ENCODE measurements at places on chromosomes 4 and X.

- DNase-seq: no peak
Measured at GRCh38 chr4:1553365-1553764, 130.7 kb downstream of the FAM53A start.

- DNase-seq: no peak
Measured at GRCh38 chrX:105696870-105697269, 125.5 kb upstream of the NRK start.

GRCh38 chr4:83267121-83267829 is 17.3 kb downstream of the COQ2 start:
- peak; percentile 88 for DNase-seq

DNA sequence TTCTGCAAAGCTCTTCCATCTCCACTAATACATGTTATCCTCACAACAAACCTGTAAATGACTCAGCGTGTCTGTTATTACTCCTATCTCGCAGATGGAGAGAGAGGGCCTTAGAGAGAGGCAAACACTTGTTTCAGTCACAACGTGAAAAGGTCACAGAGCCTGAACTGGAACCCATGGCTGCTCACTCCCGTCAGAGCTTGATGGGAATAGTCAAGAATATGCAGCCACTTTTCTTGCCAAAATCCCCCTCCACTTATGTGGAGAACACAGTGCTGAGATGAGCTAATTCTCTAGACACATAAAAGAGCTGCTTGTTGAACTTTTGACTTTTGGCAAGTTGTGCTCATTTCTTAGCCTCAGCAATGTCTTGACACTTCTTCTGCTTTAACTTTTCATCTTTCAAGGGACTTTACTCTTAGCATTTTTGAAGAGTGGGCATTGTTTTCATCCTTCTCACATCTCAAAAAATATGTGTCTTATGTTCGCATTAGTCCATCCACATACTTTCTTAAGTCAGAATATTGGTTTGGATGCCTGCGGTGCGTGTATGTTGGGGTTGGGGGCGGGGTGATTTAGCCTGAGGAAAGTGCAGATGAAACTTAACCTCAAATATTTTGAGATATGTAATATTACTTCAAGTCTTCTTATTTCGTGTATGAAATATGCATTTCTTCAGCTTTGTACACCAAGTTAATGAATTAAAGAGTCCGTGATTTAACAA is 69.2 kb downstream of the SYNPO2 start:
- peak; percentile 36 for DNase-seq

GRCh38 chr4:3682236-3683076 is 83.7 kb upstream of the ADRA2C start:
- DNase-seq: no peak

- no peak for DNase-seq
Measured at GRCh38 chrX:64188901-64189300, 16.6 kb downstream of the AMER1 start.

- DNase-seq: no peak
Measured at GRCh38 chr4:181525634-181526033, 717.6 kb upstream of the TENM3 start.

Data from fibroblast of the aortic adventitia (primary cell).